CD4-positive, CD25-positive, alpha-beta regulatory T cell (primary cell): ENCODE measurements at places on chromosomes 5 and 9. TPM values are rescaled to one million over a fixed set of nuclear protein-coding genes. Genes with fewer than 3 reads are reported as not detected.

SPAAR gene
- not detected for total RNA-seq

SNX18 gene
- 13.8 TPM for total RNA-seq

NDUFB6 gene
- 19.6 TPM for total RNA-seq

- no peaks in the 10 kb centered on the region for H3K4me1 ChIP-seq
- no peaks in the 10 kb centered on the region for H3K36me3 ChIP-seq
- H3K27me3 ChIP-seq = no peaks in the 10 kb centered on the region
- H3K4me3 ChIP-seq = peak overlapping the region; percentile 26
Observed at GRCh38 chr5:1724822-1725602, 74.6 kb downstream of the MRPL36 start.

- no peak overlapping the region for H3K4me3 ChIP-seq
- no peaks in the 10 kb centered on the region for H3K27me3 ChIP-seq
- no peak overlapping the region for H3K27ac ChIP-seq
Observed at GRCh38 chr9:27426511-27427271, 97.4 kb upstream of the IFNK start.

- H3K4me1 ChIP-seq = no peaks in the 10 kb centered on the region
- peak; percentile 60 for DNase-seq
- no peaks in the 10 kb centered on the region for H3K27me3 ChIP-seq
Observed at GRCh38 chr5:42057254-42057690, 132.2 kb downstream of the FBXO4 start.

GRCh38 chr9:75992482-75993206 lies 102.2 kb downstream of the PCSK5 start:
- no peak overlapping the region for H3K27ac ChIP-seq
- H3K4me3 ChIP-seq = no peak overlapping the region
- no peaks in the 10 kb centered on the region for H3K4me1 ChIP-seq
- no peak for DNase-seq

DNA sequence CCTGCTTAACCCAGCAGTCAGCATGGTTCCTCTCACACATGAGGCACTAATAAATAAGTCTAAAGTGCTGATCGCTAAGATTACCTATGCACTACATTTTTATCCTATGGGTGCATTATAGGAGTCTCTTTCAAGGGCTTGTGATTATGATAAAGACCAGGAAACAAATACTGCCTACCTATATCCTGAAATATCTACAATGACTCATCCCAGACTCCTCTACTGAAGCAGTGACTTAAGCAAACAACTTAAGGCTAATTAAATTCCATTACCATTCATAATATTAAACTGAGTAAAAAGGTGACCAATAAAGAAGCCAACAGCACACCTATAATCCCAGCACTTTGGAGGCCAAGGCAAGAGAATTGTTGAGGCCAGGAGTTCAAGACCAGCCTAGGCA lies 338.4 kb downstream of the DNAH5 start:
- no peak overlapping the region for H3K27ac ChIP-seq
- H3K4me1 ChIP-seq = no peaks in the 10 kb centered on the region
- no peak for DNase-seq
- H3K4me3 ChIP-seq = no peak overlapping the region
- no peaks in the 10 kb centered on the region for H3K27me3 ChIP-seq

GRCh38 chr9:103444176-103444575 lies 449.0 kb downstream of the CYLC2 start:
- no peaks in the 10 kb centered on the region for H3K4me1 ChIP-seq
- no peak for DNase-seq
- no peaks in the 10 kb centered on the region for H3K36me3 ChIP-seq
- H3K4me3 ChIP-seq = no peak overlapping the region
- no peak overlapping the region for H3K27ac ChIP-seq
